ENCODE measurements at places on chromosomes 13 and 19.

DNA sequence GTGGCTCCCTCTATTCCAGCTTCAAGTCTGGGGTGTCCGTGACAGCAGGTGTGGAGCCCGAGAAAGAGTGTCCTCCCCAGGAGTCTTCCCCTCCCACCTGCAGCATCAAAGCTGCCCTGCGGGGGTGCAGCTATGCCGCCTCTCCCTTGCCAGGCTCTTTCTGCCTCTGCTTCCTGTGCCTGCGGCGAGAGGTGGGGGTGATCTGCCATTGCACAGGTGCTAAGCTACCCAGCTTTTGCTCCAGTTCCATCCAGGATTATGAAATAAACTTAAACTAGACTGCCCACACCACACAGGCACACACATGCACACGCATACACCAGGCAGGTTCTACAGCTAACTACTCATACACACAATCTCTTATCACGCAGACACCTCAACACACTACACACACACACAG is 104.7 kb upstream of the CLDN10 start:
- no peak for DNase-seq

DNA sequence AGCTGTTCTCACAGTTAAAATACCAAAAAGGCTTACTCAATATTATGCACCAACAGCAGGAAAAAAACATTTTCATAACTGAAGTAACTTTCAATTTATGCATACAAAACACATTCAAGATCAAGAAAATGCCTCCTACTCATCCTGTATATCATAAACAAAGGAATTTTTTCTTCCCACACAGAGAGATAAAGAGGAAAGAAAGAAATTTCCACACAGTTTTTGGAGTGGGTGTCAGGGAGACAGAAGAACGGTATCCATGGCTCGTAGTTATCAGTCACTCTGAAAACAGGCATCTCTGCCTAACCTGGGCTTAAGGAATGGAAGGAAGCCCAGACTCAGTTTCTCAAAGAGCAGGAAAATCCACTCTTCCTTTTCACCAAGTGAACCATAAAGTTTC is 92.4 kb upstream of the SIAH3 start:
- no peak for DNase-seq

DNA sequence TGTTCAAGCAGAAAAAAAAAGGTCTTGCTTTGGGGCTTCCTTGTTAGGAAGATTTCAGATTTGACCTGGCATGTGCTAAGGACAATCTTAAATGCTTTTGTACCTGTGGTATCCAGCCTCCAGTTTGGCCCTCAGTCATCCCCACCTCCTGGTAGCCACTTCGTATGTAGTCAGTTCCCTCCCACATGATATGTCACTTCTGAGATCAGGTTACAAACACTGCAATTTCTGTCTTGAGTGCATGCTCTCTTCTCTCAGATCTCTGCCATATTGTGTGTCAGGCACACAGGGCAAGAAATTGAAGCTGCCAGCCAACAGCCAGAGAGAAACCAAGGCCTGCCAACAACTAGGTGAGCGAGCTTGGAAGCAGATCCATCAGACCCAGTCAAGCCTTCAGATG is 60.3 kb upstream of the STARD13 start:
- no peak for DNase-seq

- DNase-seq, result no peak
These were observed 82.4 kb upstream of the IRS2 start for GRCh38 chr13:109868578-109869311.

GRCh38 chr13:53074114-53074513 is 45.5 kb downstream of the OLFM4 start:
- no peak for DNase-seq

DNA sequence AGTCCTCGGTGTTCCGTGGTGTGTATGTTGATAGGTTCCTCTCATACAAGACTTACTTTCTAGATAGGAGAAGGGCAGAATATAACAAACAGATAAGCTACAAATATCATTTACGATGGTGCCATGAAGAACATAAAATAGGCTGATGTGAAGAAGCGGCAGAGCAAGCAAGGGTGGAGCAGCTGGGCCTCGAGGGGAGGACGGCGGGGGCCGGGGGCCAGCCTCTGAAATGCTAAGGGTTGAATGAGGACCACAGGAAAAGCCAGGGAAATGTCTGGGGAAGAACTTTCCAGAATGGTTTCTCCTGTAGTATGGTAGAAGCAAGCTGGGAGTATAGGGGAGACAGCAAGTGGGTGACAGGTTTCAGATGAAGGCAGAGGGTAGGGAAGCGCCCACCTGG is 529.5 kb downstream of the LIG4 start:
- no peak for DNase-seq

DNA sequence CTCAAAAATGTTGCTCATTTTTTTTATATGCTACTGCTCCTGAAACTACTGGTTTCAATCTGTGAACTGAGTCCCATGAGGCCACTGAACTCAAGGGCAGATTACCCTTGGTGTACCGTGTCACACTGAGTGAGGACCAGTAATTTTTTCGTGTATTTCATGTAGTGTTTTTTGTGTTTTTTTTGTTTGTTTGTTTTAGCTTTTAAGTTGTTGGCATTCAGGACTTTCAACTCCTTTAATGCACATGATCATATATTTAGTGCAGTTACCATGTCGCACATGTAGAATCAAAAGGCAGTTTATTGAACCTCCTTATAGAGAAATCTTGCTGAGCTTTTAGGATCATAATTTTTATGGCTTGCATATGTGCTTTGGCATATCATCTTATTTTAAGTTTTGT is 58.0 kb downstream of the TPT1 start:
- DNase-seq, result no peak

Measured in stimulated activated CD8-positive, alpha-beta memory T cell treated with anti-CD3 and anti-CD28 coated beads, Interleukin-12 subunit alpha, Interleukin-12 subunit beta, amount 100 ng/mL, for 1 hour (primary cell).